GM13976 (cell line): ENCODE measurements at places on chromosomes 3 and 15.

GRCh38 chr3:2765002-2765579 is 345.1 kb downstream of the IL5RA start:
- DNase-seq = no peak

- no peak for DNase-seq
These were observed 278.3 kb downstream of the FGF12 start for GRCh38 chr3:192449036-192449435.

GRCh38 chr3:9199775-9200174 is 49.7 kb downstream of the SRGAP3 start:
- no peak for DNase-seq

- DNase-seq = no peak
These were observed 120.3 kb downstream of the AKAP13 start for GRCh38 chr15:85500729-85501128.

GRCh38 chr3:148727231-148727630 is 29.5 kb downstream of the AGTR1 start:
- DNase-seq = peak; percentile 11

DNA sequence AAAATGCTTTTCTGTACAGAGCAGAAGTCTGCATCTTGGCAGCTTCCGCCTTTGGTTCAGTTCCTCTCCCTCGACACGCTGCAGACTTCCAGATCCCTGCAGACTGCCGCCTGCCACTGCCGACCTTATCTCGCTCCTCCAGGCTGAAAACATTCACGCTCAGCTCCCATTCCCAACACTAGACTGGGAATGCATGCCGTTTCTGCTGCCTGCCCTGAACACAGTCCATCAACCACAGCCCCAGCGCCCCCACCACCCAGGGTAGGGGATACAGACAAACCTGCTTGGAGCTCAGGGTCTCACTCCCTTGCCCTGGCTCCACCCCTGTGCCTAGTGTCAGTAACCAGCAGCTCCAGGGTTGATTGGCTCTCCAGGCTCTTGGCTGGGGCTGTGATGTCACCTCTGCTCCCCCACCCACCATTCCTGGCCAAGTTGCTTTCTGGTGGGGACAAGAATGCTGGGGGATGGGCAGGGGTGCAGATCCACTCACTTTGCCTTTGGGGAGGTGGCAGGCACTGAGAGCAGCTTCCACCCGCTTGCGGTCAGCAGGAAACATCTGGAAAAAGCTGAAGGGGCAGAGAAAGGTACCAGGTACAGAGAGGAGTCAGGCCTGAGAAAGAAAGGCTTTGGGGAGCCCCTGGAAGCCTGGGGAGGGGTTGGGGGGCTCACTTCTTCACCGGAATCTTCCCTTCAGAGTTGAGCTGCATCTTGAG is 6.1 kb downstream of the PLCB2 start:
- no peak for DNase-seq

DNA sequence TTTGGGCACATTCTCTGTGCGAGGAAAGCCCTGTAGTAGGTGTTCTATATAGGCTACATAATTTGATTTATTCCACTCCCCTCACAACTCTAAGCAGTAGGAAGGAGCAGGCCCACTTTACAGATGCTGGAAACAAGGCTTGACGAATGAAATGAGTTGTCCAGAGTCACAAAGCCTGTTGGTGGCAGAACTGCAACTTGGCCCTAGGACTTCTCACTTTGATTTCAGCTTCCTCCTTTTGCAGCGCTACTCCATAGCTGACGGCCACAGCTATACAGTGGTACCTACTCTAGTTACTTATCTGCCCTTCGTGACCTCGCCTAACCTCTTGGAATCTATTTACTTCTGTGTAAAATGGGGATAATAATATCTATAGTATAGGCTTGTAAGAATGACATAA is 2.5 kb upstream of the IRAK2 start:
- DNase-seq = no peak

DNA sequence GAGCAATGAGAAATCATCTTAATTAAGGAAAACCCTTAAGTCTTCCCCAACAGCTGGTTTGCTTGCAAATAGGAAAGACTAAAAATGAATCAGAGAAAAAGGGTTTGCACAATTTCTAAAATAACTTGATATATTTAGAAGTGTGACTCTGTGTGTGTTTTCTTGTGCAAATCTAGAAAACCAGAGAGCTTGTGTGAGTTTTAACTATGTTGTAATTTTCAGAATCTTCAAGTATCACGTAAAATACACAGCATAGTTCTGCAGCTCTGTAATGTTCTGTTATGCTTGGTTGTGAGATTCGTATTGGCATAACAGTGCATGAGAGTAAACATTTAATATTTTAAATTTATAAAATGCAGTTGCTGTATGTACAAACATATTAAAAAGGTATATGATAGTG is 74.7 kb upstream of the GAP43 start:
- no peak for DNase-seq

DNA sequence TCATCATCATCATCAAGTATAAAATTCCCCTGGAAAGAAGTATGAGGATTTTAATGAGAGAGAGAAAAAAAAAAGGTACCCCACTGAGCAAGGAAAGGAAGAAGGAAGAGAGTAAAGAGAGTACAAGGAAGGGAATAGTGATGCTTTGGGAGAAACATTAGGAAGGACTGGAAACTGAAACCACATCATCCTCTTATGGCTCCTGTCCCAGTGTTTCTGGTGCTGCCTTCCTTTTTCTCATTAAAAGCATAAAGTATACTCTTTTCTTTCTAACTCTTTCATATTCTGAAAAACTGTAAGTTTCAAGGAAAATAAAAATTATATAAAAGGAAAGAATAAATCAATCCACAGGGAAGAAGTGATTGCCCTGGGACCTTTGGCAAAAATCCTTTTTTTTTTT is 616.4 kb upstream of the CBLB start:
- no peak for DNase-seq

DNA sequence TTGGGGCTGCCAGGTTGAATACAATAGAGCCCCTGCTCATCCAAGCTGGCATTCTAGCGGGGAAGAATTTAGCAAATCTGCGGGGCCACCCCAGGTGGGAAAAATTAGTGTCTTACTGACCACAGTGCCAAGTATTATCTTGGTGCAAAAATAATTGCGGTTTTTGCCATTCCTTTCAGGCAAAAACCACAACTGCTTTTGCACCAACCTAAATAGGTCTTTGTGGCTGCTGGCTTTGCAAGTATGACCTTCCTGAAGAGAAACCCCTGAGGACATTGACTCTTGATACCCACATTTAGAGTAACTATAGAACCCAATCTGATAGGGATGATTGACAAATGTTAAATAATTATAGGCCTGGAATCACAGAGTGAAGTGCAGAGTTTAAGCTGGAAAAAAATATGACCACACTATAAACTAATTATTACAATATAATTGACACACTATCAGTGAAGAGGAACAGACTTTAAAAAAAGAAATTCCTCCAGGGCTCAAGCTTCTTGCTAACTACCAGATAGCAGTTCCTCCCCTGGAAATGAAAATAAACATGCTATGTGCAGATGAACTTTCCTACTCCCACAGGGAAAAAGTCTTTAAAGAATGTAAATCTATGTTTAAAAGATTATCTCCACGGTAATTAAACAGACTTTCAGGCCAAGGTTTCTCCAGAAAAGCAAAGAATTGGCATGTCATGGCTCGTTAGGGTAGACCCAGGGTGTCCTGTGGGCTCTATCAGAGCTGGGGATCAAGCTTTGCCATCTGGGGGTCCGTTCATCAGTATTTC is 34.4 kb downstream of the CA12 start:
- no peak for DNase-seq

DNA sequence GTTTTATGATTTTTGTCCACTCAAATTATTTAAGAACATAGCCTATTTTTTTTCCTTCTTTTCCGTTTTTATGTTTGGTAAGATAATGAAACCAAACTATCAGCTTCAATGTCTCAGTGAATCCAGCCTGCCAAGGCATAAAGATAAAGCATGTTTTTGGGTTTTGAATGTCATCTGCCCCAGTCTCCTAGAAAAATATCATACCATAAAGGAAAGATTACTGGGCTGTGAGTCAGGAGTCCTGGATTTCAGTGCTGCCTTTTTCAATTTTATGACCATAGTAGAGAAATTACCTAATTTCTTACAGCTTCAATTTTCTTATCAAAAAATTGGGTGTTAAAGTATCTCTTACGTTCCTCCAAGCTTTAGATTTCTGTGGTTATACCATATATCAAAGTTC is 87.5 kb downstream of the GAP43 start:
- no peak for DNase-seq

GRCh38 chr3:67384760-67385397 is 269.5 kb downstream of the SUCLG2 start:
- peak; percentile 52 for DNase-seq

GRCh38 chr3:7346364-7346763 is 485.4 kb downstream of the GRM7 start:
- DNase-seq = no peak

GRCh38 chr3:192130534-192131132 is 596.7 kb downstream of the FGF12 start:
- peak; percentile 21 for DNase-seq

DNA sequence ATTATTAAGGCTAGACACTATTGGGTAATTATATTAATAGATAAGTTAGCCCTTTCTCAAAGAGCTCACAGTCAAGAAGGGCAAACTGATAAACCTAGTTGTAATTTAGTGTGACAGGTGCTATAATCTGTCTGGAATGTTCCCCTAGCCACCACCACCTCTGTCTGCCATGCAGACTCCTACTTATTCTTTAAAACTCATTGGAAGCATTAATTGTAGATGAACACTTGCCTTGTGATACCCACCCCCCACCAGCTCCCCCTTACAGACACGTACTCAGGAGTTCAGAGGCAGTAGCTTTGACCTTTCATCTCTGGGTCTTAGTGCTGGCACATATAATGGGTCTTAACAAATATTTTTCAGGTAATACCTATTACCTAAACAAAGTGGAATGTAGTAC is 195.9 kb downstream of the TP63 start:
- DNase-seq = no peak

DNA sequence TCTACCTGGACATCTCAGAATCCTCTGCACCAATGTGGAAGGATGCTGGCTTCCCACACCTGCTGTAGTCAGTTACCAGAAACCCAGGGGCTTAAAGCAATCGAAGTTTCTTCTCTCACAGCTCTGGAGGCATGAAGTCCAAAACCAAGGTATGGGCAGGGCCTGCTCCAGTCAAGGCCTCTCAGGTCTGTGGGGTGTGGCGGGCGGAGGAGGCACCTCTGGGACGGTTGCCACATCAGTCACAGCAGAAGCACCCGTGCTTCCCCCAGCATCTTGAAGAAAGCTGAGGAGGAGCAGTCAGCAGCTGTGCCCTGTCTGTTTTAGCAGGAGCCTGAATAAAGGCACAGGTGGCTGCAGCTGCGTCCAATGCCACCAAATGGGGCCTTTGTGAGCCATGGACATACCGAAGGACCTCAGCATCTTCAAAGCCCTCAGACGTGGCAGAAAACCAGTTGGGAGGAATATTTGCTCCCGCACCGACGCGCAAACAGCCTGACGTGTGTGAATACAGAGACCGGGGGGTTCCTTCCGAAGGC is 68.9 kb downstream of the TFRC start:
- no peak for DNase-seq

GRCh38 chr3:32208447-32208846 is 30.0 kb upstream of the CMTM8 start:
- no peak for DNase-seq

GRCh38 chr3:18526667-18527066 is 101.5 kb upstream of the SATB1 start:
- no peak for DNase-seq

DNA sequence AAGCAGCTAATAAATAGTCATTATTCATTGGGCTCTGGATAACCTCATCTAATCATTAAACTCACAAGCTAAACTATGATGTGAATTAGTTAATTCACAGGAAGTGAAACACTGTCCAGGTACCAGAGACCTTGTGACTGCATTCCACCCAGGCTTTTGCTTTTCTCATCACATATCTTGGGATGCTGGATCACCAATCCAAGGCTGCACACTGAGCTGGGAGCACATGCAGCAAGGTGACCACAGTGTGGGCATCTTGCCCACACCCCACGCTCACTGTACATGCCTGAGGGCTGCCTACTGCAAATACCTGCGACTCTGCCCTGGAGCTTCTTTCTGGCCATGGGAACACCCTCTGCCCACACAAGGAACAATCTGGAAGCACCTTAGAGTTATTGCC is 40.6 kb upstream of the TNFAIP8L3 start:
- no peak for DNase-seq

- DNase-seq = no peak
These were observed 33.1 kb upstream of the LRRN1 start for GRCh38 chr3:3766140-3766539.

- no peak for DNase-seq
These were observed 26.0 kb upstream of the SPPL2A start for GRCh38 chr15:50791486-50791885.

DNA sequence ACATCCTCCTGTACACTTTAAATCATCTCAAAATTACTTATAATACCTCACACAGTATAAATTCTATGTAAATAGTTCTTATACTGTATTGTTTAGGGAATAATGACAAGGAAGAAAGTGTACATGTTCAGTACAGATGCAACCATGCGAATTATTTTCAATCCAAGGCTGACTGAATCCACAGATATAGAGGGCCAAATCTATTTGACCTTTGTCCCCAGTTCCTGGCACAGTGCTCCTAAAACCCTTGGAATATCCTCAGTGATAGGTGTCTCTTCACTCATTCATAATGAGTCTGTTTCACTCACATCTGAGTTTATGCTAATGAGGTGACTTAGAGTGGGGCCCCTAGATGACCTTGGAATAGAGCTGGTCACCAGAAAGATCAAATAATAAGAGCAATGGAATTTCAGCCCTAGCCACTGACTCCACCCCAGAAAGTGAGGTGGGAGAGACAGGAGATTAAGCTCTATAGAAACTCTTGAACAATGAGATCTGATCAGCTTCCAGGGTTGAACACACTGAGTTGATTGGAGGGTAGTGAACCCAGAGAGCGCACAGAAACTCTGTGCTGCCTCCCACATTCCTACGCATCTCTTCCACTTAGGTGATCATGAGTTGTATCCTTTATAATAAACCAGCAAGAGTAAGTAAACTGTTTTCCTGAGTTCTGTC is 65.3 kb downstream of the ADAM10 start:
- no peak for DNase-seq

DNA sequence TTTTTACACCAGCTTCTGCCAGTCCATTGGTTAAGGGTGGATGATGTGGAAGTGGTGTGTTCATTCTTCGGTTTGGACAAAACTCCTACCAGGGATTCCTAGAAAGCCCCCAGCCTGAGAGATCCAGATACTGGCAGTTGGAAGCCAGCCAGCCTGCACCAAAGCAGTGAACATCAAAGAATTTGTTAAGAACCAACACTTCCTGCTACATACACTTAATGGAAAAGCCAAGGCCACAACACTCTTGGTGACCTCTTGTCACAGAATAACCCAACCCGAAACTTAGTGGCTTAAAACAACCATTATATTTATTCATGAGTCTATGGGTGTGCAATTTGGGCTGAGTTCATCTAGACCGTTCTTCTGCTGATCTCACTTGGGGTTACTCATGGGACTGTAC is 42.9 kb upstream of the ADAMTS9 start:
- DNase-seq = no peak

- DNase-seq = no peak
These were observed 109.8 kb downstream of the IGF2BP2 start for GRCh38 chr3:185715091-185715490.

GRCh38 chr3:123319760-123320159 is 118.0 kb downstream of the SEC22A start:
- no peak for DNase-seq
